SIG-M5 (cell line): ENCODE measurements at places on chromosomes 1 and 21.

- DNase-seq: no peak
Observed at GRCh38 chr21:45050345-45050796, 24.0 kb upstream of the ADARB1 start.

DNA sequence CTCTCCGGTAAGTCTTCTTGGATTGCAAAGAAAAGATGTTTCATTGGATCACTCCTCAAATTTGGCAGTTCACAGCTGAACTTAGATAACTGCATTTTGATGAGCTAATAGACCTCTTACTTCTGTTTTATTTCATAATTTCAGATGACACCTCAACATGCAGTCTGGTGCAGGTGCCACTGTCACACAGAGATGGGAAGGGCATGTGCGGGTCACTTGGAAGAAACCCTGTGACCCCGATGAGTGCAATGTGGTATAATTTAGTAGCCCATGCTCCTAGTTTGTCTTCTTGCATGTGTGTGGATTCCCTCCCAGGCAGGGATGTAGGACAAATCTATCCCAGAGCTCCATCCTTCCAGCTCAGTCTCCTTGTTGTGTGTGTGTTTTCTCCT lies 481 bp upstream of the SLAMF1 start:
- no peak for DNase-seq

DNA sequence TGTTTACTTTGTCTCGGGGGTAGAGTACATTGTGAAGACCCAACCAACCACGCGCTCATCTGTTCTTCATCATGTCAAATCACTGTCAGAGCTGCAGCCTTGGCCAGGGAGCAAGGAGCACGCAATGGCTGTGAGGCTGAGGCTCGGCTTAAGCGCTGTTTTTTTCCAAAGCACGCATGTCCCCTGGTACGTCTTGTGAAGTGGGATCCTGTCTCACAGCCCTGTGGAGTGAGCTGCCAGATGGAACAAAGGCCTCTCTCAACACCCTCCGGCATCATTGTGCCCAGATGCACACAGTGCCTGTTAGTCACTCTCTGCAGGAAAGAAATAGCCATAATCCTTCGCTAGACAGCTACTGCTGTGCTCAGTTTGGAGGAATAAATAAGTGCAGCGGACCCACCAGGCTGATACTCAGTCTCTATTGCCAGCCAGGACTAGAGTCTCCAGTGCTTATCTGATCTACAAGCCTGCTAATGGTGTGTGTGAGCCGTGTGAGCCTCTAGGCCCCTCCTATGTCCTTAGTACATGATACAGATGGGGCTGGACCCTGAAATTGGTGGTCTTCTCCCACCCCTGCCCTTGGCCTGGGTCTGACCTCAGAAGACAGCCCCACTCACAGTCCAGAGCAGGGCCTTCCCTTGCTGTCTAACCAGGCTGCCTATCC lies 91.3 kb upstream of the COA6 start:
- DNase-seq: no peak

- DNase-seq: no peak
Observed at GRCh38 chr1:222233444-222234158, 314.3 kb downstream of the HHIPL2 start.

GRCh38 chr1:109485001-109485400 lies 1.3 kb downstream of the ATXN7L2 start:
- no peak for DNase-seq

- DNase-seq: peak; percentile 57
Observed at GRCh38 chr21:36159356-36159921, 2.8 kb downstream of the DOP1B start.

- DNase-seq: no peak
Observed at GRCh38 chr1:38962560-38962959, 20.9 kb upstream of the RHBDL2 start.

GRCh38 chr1:108199781-108200686 lies at the start of gene SLC25A24:
TSS of gene SLC25A24 (minus strand) at chr1:108200343. CDS start at chr1:108200138, 205 bp downstream.
- DNase-seq: no peak

- no peak for DNase-seq
Observed at GRCh38 chr1:39127513-39127912, 77.0 kb upstream of the MACF1 start.
